ENCODE measurements at places on chromosomes 1 and 21.
A peak's percentile ranks its signal among the peaks of the same experiment; 100 is the strongest.

DNA sequence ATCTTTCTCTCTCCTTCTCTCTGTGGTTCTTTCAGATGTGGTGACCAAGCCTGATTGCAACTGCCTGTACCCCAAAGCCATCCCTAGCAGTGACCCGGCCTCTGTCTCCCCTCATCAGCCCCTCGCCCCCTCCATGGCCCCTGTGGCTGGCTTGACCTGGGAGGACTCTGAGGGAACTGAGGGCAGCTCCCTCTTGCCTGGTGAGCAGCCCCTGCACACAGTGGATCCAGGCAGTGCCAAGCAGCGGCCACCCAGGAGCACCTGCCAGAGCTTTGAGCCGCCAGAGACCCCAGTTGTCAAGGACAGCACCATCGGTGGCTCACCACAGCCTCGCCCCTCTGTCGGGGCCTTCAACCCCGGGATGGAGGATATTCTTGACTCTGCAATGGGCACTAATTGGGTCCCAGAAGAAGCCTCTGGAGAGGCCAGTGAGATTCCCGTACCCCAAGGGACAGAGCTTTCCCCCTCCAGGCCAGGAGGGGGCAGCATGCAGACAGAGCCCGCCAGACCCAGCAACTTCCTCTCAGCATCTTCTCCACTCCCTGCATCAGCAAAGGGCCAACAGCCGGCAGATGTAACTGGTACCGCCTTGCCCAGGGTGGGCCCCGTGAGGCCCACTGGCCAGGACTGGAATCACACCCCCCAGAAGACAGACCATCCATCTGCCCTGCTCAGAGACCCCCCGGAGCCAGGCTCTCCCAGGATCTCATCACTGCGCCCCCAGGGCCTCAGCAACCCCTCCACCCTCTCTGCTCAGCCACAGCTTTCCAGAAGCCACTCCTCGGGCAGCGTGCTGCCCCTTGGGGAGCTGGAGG is 12.7 kb downstream of the CSF1 start:
- no peak for DNase-seq

GRCh38 chr1:26405281-26405915 is 5.2 kb upstream of the LIN28A start:
- DNase-seq = no peak

GRCh38 chr1:3803905-3804626 is 7.8 kb upstream of the LRRC47 start:
- DNase-seq = no peak

DNA sequence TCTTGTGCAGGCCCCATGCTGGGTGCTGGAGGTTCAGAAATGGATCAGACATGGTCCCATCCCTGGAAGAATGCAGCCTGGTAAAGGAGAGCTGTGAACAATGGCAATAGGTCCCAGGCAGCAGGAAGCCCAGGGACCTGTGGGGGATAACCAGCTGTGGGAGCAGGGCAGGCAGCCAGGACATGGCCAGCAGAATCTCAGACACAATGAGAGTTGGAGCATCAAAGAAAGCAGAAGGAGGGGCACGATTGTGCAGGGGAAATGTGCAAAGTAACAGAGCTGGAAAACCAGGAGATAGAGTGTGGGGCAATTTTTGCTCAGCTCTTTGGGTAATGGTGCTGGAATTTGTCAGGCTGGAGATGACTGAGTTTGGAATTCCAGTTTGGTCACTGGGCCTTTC is 44.3 kb downstream of the C8B start:
- DNase-seq = no peak

- DNase-seq = no peak
Observed at GRCh38 chr1:187013582-187014200, 184.9 kb downstream of the PLA2G4A start.

- no peak for DNase-seq
Observed at GRCh38 chr21:36113647-36114428, 21.0 kb upstream of the CBR3 start.

GRCh38 chr1:244361764-244362473 is 89.8 kb downstream of the ADSS2 start:
- peak; percentile 88 for DNase-seq

DNA sequence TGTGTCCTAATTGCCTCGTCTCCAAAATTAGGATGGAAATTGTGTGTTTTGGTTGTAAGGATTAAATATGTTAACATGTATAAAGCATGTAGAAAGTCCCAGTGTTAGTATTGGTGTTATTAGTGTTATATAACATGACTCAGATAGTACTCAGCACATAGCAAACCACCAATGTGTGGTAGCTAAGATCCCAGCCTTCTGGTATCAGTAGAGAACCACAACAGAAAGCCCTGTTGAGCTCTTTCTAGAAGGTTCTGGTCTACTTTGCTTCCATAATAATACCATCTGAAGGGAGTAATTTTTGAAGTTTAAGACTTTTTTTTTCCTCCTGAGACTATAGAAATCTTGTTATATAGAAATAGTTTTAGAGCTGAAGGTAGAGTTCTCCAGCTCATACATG is 259.3 kb upstream of the SGIP1 start:
- peak; percentile 55 for DNase-seq

DNA sequence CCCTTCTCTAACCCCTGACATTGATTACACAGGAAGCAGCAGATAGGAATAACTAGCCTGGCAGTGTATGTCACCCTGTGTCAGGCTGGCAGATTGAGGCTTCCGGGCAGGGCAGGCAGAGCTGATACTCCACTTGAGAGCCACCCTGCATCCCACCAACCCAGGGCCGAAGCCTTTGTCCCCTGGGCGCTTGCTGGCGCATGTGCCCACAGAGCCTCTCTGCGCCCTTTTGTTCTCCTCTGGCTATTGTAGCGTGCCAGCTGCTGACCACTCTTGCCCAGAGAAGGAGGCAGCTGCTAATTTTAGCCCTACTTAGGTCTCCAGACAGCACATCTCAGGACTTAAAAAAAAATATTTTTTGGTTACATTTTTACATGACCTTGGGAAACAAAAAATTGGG is 304.9 kb downstream of the HHAT start:
- no peak for DNase-seq

GRCh38 chr1:89260566-89261255 is 11.9 kb downstream of the GBP5 start:
- peak; percentile 45 for DNase-seq

DNA sequence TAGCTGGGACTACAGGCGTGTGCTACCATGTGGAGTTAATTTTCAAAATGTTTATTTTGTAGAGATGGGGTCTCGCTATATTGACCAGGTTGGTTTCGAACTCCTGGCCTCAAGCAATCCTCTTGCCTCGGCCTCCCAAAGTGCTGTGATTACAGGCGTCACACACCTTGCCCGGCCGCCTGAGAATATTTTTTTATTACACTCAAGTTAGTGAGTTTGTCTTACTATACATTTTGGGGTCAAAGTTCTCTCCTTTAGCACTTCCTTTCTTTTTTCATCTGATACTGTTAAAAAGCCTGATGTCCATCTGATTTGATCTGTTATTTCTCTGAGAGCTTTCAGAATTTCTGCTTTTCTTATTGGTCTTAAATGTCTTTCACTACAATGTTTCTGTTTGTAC is 128.8 kb downstream of the KIAA0319L start:
- no peak for DNase-seq

DNA sequence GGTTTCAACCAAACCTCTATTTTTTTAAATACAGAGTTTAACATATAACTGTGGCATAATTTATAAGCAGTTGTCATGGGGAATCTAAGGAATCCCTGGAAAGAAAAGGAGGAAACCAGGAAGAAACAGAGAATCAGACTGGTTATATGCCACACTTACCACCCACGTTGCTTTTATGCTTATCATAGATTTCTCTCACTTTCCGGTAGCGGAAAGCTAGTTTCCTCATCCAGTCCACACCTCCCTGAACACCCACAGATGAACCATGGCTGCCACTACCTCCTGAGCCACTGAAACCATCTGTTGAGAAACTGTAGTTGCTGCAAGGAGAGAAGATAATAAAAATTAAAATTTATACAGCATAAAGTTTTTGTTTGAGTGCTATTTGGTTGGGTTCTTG is 33.5 kb downstream of the XKR8 start:
- DNase-seq = no peak

DNA sequence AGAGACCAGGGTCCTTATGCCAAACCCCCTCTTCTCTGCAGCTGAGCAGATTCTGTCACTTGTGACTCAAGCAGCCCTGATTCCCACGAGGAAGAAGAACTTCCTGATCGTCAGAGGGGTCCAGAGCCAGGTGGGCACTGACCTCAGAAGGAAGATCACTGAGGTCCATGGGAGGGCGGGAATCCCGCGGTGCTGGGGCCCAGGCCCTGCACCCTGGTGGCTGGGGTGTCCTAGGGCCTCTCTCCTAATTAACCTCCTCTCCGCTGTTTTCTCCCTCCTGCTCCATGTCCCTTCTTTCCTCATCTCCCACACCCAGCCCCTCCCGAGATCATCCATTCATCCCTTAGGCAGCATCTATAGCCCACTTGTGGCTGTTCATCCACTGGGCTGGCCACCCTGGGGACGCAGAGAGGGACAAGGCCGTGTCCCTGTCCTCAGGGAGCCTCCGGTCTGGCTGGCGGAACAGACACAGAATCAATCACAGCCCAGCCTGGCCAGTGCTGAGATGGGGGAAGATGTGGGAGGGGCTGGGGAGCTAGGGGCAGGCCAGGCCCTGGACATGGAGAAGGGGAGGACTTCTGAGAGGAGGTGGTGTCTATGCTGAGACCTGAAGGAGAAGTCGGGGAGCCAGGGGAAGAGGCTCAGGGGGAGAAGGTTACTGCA is 638.3 kb downstream of the MATN1 start:
- no peak for DNase-seq

DNA sequence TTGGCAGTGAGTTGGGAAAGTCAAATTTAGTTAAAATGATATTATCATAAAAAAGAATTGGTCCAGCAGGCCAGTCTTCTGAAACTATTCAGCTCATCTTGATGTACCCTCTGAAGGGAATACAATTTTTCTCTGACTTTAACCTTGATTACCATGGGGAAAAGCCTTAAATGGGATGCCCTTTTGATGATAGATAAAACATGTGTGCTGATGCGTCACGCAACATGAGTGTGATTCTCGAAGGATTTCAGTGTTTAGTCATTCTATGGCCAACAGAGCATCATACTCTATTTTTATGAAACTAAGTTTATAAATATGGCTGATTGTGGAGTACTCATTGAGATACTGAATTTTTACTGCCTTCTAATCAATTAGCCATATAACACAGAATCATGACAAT is 171.5 kb downstream of the ZNF281 start:
- DNase-seq = no peak

DNA sequence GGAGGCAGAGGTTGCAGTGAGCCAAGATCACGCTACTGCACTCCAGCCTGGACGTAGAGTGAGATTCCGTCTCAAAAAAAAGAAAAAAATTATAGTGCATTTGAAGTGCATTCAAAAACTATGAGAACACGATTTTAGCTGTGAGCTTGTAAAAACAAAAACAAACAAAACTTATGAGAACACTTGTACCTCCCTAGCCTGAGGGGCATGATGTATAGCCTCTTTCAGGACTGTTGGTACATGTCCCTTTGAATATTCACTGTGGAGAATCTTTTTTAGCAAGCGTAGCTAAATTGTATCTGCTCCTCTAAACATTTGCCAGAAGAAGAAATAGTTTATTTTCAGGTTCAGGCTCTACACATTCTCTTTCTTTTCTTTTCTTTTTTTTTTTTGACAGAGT is 9.5 kb upstream of the DEGS1 start:
- DNase-seq = no peak
